ENCODE measurements at places on chromosomes 5 and 9. TPM values are rescaled to one million over a fixed set of nuclear protein-coding genes. Genes with fewer than 3 reads are reported as not detected.

DNA sequence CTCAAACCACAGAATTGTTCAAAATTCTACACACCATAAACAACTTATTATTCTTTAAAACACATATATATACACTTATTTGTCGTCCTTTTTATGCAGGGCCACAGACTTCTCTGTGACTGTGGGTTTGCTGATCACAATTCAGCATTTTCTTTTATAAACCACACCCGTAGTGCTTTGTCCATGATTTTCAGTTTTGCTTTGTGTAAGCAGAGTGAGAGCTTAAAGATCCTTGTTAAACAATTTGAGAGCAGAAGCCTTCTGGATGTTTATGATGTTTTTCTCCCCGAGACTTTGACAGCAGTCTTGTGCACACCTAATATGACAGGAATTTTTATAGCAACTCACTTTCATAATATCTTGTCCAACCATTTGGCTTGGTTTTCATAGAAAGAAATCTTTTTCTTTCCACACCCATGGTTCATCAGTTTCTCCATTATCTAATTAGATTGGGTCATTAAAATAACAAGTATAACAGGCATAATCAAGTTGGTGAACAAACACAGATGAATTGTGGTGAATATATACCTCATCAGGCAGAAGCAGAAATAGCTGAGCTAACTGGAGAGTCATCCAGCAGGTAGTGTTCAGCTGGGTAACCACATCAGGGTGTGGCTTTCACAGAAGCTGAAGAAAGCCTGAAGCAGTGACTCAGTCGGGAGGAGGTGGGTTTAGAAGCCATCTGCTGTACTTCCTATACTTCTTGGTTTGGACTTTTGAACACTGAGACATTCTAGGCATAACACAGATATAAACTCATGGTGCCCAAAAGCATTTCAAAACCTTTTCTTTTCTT, 232.8 kb downstream of the DOCK8 start:
- DNase-seq, result peak; percentile 49

DNA sequence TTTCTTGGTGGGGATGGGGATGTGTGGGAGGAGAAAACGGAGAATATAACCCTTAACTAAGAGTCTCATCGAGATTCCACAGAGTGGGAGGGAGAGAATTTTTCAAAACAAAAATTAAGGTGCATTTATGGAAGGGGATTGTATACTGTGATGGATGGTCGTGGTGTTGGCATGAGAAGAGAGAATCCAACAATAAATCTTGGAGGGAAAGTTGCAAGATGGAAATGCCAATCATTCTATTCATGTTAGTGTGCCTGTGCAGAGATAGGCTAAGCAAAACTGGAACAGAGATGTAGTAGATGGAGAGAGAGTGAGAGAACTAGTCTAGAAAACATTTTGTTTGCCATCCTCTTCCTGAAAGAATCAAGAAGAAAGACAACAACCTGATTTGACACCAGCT, 613.1 kb downstream of the EBF1 start:
- no peak for DNase-seq

DNA sequence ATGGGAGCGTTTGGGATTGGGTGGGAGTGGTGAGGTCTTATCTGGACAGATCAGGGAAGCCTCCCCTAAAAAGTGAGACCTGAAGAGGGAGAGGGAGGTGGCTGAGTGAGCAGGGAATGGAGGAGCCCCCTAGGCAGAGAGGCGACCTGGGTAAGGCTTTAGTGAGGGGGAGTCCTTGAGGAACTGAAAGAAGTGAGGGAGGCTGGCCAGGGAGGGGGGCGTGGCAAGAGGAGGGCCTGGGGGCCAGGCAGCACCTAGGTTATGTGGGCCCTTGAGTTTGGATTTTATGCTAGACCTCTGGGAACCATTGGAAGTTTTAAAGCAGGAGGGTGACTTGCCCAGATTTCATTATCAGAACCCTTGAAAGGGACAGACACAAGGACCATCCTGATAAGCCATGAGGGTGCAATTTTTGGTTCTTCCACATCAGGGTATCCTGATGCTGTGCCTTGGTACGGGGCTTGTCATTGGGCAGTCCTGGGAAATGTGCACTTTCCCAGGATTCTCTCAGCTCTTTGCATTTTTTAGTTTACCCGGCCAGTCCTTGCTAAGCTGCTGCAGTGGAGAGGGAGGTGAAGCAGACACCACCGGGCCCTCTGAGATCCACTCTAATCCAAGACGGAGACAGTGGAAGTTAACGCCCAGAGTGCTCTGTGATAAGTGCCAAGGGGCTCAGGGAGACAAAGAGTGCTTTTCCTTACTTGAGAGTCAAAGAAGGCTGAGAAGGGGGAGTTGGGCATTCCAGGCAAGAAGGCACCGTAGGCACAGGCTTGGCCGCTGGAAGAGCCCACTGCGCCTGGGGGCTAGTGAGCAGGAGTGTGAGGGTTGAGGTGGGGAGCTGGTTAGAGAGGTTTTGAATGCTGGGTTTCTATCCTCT, 16.1 kb downstream of the GSN start:
- no peak for DNase-seq

HBEGF gene
- 10.5 TPM for total RNA-seq

- no peak for DNase-seq
Observed at GRCh38 chr5:171592076-171592475, 172.6 kb downstream of the FGF18 start.

- DNase-seq, result no peak
Observed at GRCh38 chr5:119373449-119373858, 17.6 kb downstream of the TNFAIP8 start.

GRCh38 chr5:91177085-91177484, 206.0 kb downstream of the ARRDC3 start:
- no peak for DNase-seq

GRCh38 chr5:105907016-105907415, 1763.7 kb downstream of the EFNA5 start:
- no peak for DNase-seq

GRCh38 chr5:108420158-108420557, 38.3 kb upstream of the FBXL17 start:
- no peak for DNase-seq

DNA sequence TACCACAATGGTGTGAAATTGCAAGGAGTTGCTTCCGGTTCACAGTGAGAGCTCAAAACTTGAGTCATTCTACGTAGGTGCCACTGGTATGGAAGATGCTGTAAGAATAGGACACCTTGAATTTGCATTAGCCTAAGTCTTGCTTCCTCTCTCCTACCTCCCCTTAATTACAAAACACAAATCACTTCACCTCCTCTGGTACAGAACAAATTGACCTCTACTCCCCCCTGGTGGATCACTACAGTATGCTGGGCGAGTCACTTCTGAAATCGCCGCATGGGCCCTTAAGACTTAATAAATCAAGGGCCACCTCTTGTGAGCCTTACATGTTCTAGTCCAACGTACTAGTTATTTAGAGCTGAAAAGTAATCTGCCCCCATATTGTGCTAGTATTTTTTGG, 145.3 kb upstream of the SMARCA2 start:
- peak; percentile 50 for DNase-seq

GRCh38 chr5:179762079-179762780, 29.6 kb downstream of the MAML1 start:
- DNase-seq, result no peak

HAPLN1 gene
- not detected for total RNA-seq

GRCh38 chr5:147686421-147686820, 96.1 kb downstream of the JAKMIP2 start:
- no peak for DNase-seq

DNA sequence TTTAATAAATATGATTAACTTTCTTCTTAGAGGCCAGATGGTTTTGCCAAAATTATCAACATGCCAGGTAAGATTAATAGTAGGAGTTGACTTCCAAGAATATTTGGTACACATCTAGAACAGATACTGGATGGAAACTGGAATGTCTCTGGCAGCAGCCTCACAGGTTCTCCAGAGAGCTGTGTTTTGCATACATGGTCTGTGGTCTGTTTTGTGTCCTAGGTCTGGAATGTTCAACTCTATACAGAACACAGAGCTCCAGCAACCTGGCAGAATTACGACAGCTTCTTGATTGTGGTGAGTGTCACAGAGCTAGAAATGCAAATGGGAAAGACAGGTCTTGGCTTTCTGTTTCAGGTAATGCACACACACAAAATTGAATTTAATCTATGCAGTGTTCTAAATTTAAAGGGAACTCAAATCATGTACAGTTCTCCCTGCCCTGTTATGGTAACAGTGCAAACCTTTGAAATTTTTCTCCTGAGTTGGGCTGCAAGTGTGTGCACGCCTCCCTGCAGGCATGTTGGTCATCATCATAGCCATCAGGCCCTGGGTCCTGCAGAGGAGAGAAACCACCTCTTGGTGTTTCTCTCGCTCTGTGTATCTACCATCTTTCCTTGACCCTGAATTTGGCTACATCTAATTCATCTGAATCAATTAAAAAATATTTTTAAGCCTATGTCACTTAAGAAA, 58.3 kb downstream of the PIK3R1 start:
- DNase-seq, result no peak

- no peak for DNase-seq
Observed at GRCh38 chr9:76453785-76454184, 5.2 kb upstream of the GCNT1 start.

DNA sequence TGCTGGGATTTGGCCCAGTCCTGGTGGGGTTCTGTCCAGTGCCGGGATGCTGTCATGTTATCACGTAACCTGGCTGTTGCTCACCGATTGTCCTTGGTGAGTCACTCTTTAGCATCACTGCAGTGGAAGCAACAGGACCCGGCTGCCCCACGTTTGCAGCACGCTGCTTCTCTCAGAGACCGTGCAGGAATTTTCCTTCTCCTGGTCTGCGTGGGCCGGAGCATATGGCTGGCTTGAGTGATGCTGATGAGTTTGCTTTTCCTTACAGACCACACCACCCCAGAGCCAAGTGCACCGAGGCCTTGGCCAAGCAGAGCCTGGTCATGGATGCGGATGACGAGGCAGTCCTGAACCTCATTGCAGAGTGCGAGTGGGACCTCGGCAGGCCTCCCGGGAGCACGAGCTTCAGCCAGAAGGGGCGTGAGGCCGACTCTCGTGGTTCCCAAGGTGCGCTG, 21.4 kb downstream of the CEP72 start:
- DNase-seq, result no peak

- peak; percentile 1 for DNase-seq
Observed at GRCh38 chr9:137456061-137456863, 2.9 kb downstream of the NSMF start.

DNA sequence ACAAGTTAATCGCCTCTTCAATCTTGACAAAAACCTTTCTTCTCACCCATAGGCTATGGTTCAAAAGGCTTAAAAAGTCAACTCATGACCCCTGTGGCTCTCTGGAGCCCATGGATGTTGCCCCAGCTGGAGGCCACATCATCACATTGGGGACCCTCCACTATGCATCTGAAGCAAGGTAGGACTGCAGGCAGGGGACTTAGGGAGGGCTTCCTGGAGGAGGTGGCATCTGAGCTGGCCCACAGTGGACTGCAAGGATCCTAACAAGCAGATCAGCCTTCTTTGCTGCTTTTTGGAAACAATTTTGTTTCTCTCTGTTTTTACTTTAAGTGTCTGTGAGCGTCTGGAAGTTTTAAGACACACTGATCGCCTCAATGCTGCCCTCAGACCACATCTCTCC, 234.7 kb downstream of the HSPA4 start:
- no peak for DNase-seq

TPPP gene
- total RNA-seq, result 0.14 TPM

- DNase-seq, result no peak
Observed at GRCh38 chr9:23677446-23677845, 148.6 kb downstream of the ELAVL2 start.

MOB3B gene
- total RNA-seq, result 2.3 TPM

ANKRD34B gene
- not detected for total RNA-seq

IL3 gene
- not detected for total RNA-seq

DNA sequence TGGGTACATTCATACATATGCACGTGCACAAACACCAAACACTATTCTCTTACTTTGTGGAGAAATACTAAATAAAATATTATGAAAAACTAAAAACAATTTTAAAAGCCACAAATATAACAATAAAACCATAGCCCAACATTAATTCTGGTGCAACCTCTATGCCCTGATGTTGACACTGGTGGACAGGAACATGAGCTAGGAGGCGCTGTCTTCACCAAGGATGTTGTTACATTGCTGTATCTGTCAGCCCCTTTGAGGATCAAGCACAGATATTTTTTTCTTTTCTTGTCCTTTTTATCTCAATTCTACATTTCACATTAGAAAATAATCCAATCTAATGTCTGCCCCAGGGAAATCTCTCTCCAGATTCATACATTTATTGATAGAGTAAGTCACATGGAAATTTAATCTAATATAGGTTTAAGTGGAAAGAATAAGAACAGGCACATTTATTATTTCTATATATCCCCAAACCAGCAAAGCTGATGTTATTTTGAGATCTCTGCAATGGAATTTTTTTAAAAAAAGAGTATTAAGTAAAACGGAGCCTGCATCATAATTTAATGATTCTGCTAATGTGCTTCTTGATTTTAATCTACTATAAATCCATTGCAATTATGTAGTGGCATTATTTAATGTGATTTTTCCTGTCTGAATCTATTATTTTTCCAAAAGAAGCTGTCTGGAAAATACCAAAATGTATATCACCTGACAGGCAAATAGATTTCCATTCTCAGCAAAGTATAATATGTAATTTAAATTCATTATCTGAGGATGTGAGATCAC, 716.5 kb downstream of the MTRR start:
- no peak for DNase-seq

DNA sequence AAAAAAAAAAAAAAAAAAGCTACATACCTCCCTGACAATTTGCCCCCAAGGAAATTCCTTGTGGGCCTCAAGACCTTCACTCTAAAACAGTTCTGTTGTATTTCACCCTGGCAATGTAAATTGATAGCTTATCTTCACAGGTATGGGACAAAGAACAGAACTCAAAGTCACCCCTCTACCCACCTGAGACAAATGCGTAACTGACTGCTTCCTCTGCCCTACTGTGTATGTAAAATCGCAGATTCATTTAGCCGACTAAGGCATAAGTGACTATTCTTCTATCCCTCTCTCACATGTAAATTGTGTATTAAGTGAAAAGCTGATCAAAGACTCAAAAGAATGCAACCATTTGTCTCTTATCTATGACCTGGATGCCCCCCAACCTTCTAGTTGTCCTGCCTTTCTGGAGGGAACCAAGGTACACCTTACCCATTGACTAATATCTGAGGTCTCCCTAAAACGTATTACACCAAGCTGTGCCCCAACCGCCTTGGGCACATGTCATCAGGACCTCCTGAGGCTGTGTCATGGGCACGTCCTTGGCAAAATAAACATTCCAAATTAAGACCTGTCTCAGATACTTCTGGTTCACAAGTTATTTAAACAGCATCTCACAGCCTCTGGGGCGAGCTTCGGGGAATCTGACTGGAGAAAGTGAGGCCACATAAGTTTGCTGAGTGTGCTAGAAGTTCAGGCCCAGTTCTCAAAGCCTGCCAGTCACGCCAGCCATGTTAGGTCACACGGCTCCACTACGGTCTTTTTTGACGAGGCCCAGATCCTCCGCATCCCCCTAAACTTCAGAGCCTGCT, 954 bp downstream of the TBCA start:
- peak; percentile 51 for DNase-seq

ANGPTL2 gene
- total RNA-seq, result not detected

DNA sequence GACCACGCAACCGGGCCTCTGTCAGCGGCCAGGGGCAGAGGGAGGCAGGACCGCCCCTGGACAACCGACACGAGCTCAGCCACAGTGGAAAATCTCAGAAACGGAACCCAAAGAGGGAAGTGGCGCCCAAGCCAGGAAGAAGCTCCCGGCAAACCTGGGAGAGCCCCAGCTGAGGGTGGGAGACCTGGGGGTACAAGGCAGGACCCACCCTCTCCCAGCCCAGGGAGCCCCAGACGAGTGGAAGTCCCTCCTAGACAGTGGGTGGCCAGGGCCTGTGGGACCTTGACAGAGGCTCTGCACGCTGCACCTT, 3.0 kb downstream of the SLC12A7 start:
- no peak for DNase-seq

GRCh38 chr9:7273575-7273974, 515.8 kb downstream of the KDM4C start:
- no peak for DNase-seq

GRCh38 chr5:80109646-80110478, 74.7 kb downstream of the THBS4 start:
- no peak for DNase-seq

Data from activated naive CD4-positive, alpha-beta T cell treated with anti-CD3 and anti-CD28 coated beads, Interleukin-2, amount 50 U/mL, for 72 hours (primary cell).